Naive thymus-derived CD4-positive, alpha-beta T cell (primary cell): ENCODE measurements at places on chromosomes 2 and 18.
A peak's percentile ranks its signal among the peaks of the same experiment; 100 is the strongest.

- DNase-seq = no peak
- H3K36me3 ChIP-seq = no peaks in the 10 kb centered on the region
- H3K27me3 ChIP-seq = no peaks in the 10 kb centered on the region
- H3K27ac ChIP-seq = no peak overlapping the region
- no peak overlapping the region for H3K4me3 ChIP-seq
Observed at GRCh38 chr2:38514603-38515154, 88.0 kb downstream of the HNRNPLL start.

DNA sequence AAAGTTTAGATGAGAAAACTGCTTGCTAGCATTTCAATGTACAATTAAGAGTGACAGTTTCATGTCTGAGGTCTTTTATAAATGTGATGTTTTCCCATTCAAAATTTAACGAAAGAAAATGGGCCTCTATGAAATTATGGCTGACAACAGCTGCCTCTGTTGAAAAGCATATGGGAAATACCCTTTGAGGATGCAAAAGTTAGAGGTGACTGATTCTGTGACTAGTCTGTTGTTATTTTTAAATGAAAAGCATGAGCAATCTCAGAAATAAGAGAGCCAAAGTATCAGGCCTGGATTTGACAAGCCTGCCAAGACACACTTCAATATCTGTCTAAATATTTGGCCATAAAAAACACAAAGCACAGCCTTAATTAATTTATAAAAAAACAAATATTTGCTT, 580.8 kb downstream of the ERBB4 start:
- no peaks in the 10 kb centered on the region for H3K36me3 ChIP-seq
- no peak for DNase-seq
- no peak overlapping the region for H3K4me3 ChIP-seq
- no peaks in the 10 kb centered on the region for H3K4me1 ChIP-seq
- no peaks in the 10 kb centered on the region for H3K27me3 ChIP-seq
- no peak overlapping the region for H3K27ac ChIP-seq

GRCh38 chr2:121211689-121212151, 73.3 kb downstream of the TFCP2L1 start:
- no peaks in the 10 kb centered on the region for H3K36me3 ChIP-seq
- DNase-seq = no peak
- H3K4me3 ChIP-seq = no peak overlapping the region
- no peak overlapping the region for H3K27ac ChIP-seq

- H3K27ac ChIP-seq = no peak overlapping the region
- no peak for DNase-seq
- H3K36me3 ChIP-seq = no peaks in the 10 kb centered on the region
- no peak overlapping the region for H3K4me3 ChIP-seq
- no peaks in the 10 kb centered on the region for H3K27me3 ChIP-seq
Observed at GRCh38 chr18:7630731-7631442, 63.8 kb downstream of the PTPRM start.

GRCh38 chr2:191666226-191666625, 11.7 kb upstream of the NABP1 start:
- no peak overlapping the region for H3K4me3 ChIP-seq
- H3K27ac ChIP-seq = no peak overlapping the region
- no peaks in the 10 kb centered on the region for H3K27me3 ChIP-seq
- H3K36me3 ChIP-seq = no peaks in the 10 kb centered on the region
- DNase-seq = no peak

- H3K4me3 ChIP-seq = no peak overlapping the region
- no peaks in the 10 kb centered on the region for H3K4me1 ChIP-seq
- H3K27me3 ChIP-seq = no peaks in the 10 kb centered on the region
- no peak overlapping the region for H3K27ac ChIP-seq
Observed at GRCh38 chr2:175595139-175595538, 406.9 kb downstream of the LNPK start.

GRCh38 chr2:181165199-181165868, 184.9 kb downstream of the UBE2E3 start:
- H3K4me3 ChIP-seq = peak overlapping the region; percentile 40
- peak overlapping the region; percentile 58 for H3K27ac ChIP-seq
- peaks cover 31% of the 10 kb centered on the region for H3K4me1 ChIP-seq
- DNase-seq = peak; percentile 30

- no peak overlapping the region for H3K27ac ChIP-seq
- no peaks in the 10 kb centered on the region for H3K27me3 ChIP-seq
- H3K4me1 ChIP-seq = no peaks in the 10 kb centered on the region
- DNase-seq = no peak
- H3K4me3 ChIP-seq = no peak overlapping the region
Observed at GRCh38 chr2:43293744-43294695, 67.6 kb upstream of the ZFP36L2 start.

GRCh38 chr2:157898591-157898996, 22.5 kb upstream of the ACVR1 start:
- H3K4me1 ChIP-seq = peaks cover 44% of the 10 kb centered on the region
- H3K36me3 ChIP-seq = no peaks in the 10 kb centered on the region
- peak overlapping the region; percentile 26 for H3K4me3 ChIP-seq
- H3K27ac ChIP-seq = peak overlapping the region; percentile 78

DNA sequence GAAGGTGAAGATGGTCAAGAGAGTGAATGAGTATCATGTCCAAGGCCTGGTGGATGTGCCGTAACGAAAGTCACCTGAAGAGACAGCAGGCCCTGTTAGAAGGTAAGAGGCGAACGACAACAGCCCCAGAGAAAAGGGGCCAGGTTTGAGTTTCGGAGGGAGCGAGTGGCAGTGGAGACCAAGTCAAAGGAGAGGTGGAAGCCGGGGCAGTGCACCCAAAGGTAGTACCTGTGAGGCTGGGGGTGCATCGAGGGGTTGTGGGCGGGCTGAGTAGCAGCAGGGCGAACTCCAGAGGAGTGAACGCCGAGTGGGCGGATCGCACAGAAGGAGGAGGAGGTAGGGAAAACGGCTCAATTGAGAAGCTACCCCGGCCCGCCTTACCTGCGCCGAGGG, 358 bp downstream of the USP37 start:
- H3K27me3 ChIP-seq = no peaks in the 10 kb centered on the region
- peak overlapping the region; percentile 78 for H3K4me3 ChIP-seq
- H3K4me1 ChIP-seq = peaks cover 31% of the 10 kb centered on the region
- H3K36me3 ChIP-seq = no peaks in the 10 kb centered on the region

- no peak overlapping the region for H3K4me3 ChIP-seq
- DNase-seq = no peak
- no peaks in the 10 kb centered on the region for H3K4me1 ChIP-seq
- no peaks in the 10 kb centered on the region for H3K27me3 ChIP-seq
- no peaks in the 10 kb centered on the region for H3K36me3 ChIP-seq
Observed at GRCh38 chr2:172134270-172134669, 31.6 kb upstream of the DLX2 start.

DNA sequence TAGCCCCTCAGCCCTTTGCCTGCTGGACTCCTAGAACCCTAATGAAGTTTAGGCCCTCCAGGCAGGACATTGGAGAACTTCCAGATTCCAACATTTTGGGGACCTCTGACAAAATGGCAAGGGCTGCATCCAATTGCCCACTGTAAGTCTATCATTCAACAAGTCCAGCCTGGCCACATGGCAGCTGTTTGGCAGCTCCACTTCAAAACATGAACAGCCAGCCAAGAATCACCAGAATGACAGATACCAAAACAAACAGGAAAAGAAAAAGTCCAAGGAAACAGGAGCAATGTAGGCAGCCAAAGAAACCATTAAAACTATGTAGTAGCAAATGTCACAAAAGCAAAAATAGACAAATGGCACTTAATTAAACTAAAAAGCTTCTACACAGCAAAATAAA, 25.5 kb downstream of the SLC4A5 start:
- H3K27ac ChIP-seq = no peak overlapping the region
- no peaks in the 10 kb centered on the region for H3K4me1 ChIP-seq
- no peaks in the 10 kb centered on the region for H3K27me3 ChIP-seq
- H3K36me3 ChIP-seq = no peaks in the 10 kb centered on the region
- H3K4me3 ChIP-seq = no peak overlapping the region

- H3K4me3 ChIP-seq = peak overlapping the region; percentile 79
- H3K27ac ChIP-seq = peak overlapping the region; percentile 81
- no peaks in the 10 kb centered on the region for H3K27me3 ChIP-seq
- H3K4me1 ChIP-seq = peaks cover 20% of the 10 kb centered on the region
Observed at GRCh38 chr2:236536727-236537398, 32.8 kb upstream of the ACKR3 start.

DNA sequence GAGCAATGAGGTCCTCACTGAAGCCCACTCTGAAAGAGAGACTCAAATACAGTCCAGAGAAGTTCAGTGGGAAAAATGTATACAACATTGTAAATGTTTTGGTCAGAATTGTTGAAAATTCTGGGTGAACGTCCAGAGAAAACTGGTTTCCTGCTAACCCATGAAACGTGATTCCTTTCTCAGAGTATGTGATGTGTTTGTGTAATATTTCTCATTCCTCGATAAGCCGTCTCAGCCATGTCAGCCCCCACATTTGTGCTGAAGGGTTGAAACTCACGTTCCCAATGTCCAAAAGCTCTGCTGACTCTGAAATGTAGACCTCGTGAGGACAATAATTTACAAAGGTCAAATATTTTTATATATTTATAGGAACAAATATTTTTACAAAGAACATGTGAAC, 51.6 kb downstream of the BMP10 start:
- H3K4me3 ChIP-seq = no peak overlapping the region
- H3K27ac ChIP-seq = peak overlapping the region; percentile 49
- H3K27me3 ChIP-seq = no peaks in the 10 kb centered on the region
- peaks cover 71% of the 10 kb centered on the region for H3K36me3 ChIP-seq
- no peaks in the 10 kb centered on the region for H3K4me1 ChIP-seq
- no peak for DNase-seq

DNA sequence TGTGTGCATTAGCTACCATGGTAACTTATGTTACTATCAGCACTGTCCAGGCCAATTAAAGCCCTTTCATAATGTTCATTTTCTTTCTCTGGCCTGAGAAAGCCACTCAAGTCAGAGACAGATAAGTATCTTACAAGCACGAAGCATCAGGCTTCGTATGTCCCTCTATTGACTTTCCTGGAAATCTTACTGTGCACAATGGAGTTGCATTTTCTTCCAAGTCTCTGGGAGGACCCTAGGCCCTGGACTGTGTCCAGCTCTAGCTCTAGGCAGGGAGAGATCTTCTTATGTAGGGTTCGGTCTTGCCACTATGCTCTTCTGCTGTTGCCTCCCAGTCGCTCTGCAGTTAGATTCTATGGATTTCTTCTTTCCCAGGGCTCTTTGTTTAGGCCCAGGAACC, 40.0 kb upstream of the ITGA6 start:
- no peaks in the 10 kb centered on the region for H3K36me3 ChIP-seq
- H3K27me3 ChIP-seq = no peaks in the 10 kb centered on the region
- no peak overlapping the region for H3K27ac ChIP-seq
- H3K4me1 ChIP-seq = no peaks in the 10 kb centered on the region
- H3K4me3 ChIP-seq = no peak overlapping the region
- no peak for DNase-seq

- H3K27ac ChIP-seq = no peak overlapping the region
Observed at GRCh38 chr18:39591649-39592048, 2026.1 kb upstream of the CELF4 start.

DNA sequence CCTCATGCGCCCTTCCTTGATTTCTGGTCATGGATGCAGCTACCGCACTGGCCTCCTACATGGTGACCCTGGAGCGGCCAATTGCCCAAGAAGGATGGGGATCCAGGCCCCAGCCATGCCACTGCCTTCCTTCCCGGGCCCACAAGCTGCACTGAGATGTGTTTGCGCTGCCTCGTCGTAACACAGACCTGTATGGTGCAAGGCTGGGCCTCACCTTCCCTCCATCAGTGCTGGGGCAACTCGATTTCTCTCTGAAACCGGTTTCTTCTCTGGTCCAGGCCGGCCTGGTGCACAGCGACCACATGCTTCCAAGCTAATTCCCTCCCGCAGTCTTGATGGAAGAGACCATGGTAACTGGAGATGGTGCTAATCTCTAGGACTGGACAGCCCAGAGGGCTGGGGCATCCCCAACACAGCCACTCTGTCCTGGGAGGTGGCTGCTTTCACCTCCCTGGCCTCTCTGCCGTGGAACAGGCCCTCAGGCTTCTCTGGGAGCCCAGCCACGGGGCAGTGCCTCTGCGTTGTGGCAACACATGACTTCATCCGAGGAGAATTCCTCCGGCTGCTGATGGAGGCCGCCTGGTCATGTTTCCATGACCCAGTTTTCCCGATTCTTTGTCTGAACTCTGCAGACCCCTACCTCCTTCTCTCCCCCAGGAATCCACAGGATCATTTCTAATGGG, 184.2 kb downstream of the GLI2 start:
- H3K27ac ChIP-seq = no peak overlapping the region
- DNase-seq = no peak
- no peaks in the 10 kb centered on the region for H3K27me3 ChIP-seq
- H3K36me3 ChIP-seq = no peaks in the 10 kb centered on the region

GRCh38 chr2:152466980-152467676, 132.2 kb downstream of the FMNL2 start:
- H3K27ac ChIP-seq = no peak overlapping the region
- H3K27me3 ChIP-seq = no peaks in the 10 kb centered on the region
- no peak overlapping the region for H3K4me3 ChIP-seq
- H3K36me3 ChIP-seq = no peaks in the 10 kb centered on the region
- no peak for DNase-seq
- H3K4me1 ChIP-seq = no peaks in the 10 kb centered on the region

GRCh38 chr2:55236992-55237543, 4.6 kb downstream of the RPS27A start:
- peaks cover 24% of the 10 kb centered on the region for H3K36me3 ChIP-seq
- no peak overlapping the region for H3K4me3 ChIP-seq
- H3K27ac ChIP-seq = peak overlapping the region; percentile 17
- no peaks in the 10 kb centered on the region for H3K27me3 ChIP-seq
- no peak for DNase-seq

- H3K4me1 ChIP-seq = no peaks in the 10 kb centered on the region
- no peaks in the 10 kb centered on the region for H3K27me3 ChIP-seq
- H3K36me3 ChIP-seq = no peaks in the 10 kb centered on the region
- H3K4me3 ChIP-seq = no peak overlapping the region
- H3K27ac ChIP-seq = no peak overlapping the region
Observed at GRCh38 chr18:8890957-8891464, 185.7 kb downstream of the MTCL1 start.

DNA sequence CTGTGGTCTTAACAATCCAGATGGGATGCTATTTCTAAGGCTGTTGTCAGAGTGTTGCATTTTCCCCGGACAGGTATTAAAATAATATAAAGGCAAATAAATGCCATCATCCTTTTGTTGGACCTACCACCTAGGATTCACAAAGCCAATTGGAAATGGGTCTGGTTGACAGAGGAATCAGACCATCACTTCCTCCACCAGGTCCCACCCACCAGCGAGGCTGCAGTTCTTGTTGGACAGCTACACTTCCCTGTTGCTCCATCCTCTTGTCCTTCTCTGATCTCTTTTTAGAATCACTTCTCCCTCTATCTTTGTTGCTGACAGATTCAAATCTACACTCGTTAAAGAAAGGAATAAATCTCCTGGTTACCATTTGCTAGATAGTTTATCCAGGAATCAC, 1.1 kb downstream of the TMEM169 start:
- peak overlapping the region; percentile 95 for H3K4me3 ChIP-seq
- H3K36me3 ChIP-seq = no peaks in the 10 kb centered on the region
- H3K27me3 ChIP-seq = no peaks in the 10 kb centered on the region

- no peak for DNase-seq
- no peak overlapping the region for H3K4me3 ChIP-seq
- H3K4me1 ChIP-seq = peaks cover 6% of the 10 kb centered on the region
- H3K36me3 ChIP-seq = no peaks in the 10 kb centered on the region
Observed at GRCh38 chr2:100666996-100667395, 104.2 kb downstream of the PDCL3 start.
